ENCODE measurements at places on chromosomes 16 and 17. TPM values are rescaled to one million over a fixed set of nuclear protein-coding genes. Genes with fewer than 3 reads are reported as not detected.
A peak's percentile ranks its signal among the peaks of the same experiment; 100 is the strongest.

The NPIPA7 gene
- 4.9 TPM for total RNA-seq

The AGRP gene
- not detected for total RNA-seq

DNA sequence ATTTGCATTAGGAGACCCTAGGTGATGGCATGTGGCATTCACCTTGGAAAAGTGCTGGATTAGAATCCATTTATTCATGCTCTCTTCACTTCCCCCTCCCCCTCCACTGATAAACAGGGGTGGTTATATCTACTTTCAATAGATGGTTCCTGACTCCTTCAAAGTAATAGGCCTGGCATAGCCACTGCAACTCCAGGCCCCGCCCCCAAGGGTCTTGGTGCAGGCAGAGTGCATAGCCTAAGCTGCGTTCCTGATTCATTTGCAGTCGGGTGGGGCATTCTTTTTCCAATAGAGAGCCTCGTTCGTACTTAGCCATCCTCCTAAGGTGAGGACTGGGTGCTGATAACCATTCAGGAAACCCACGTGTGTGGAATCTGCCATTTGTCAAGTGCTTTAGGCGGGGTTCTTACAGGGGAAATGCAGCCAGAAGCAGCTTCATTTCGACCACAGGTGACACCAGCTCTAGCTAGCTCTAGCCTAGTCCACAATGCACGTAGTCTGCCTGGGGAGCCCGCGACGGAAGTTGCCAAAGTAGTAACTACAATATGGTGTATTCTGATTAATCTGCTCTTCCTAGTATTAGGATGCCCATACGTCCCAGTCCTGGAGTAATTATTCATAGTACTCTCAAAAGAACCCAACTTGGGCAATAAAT is 11.1 kb downstream of the UBE2O start:
- peak overlapping the region; percentile 50 for H3K27ac ChIP-seq
- DNase-seq: peak; percentile 46
- H3K4me1 ChIP-seq: peaks cover 91% of the 10 kb centered on the region
- H3K4me3 ChIP-seq: no peak overlapping the region
- no peaks in the 10 kb centered on the region for H3K36me3 ChIP-seq

- H3K36me3 ChIP-seq: peaks cover 15% of the 10 kb centered on the region
- H3K27me3 ChIP-seq: no peaks in the 10 kb centered on the region
- H3K27ac ChIP-seq: peak overlapping the region; percentile 99
- H3K4me1 ChIP-seq: peaks cover 71% of the 10 kb centered on the region
Observed at GRCh38 chr16:70429888-70430666, 8.8 kb downstream of the ST3GAL2 start.

GRCh38 chr16:30903596-30903995 is 7.2 kb downstream of the CTF1 start:
- peak overlapping the region; percentile 57 for H3K27ac ChIP-seq
- peaks cover 9% of the 10 kb centered on the region for H3K4me1 ChIP-seq
- DNase-seq: no peak
- peaks cover 26% of the 10 kb centered on the region for H3K27me3 ChIP-seq
- H3K4me3 ChIP-seq: no peak overlapping the region
- no peaks in the 10 kb centered on the region for H3K36me3 ChIP-seq

- peak within 1 kb of the TSS; percentile 71 for H3K4me3 ChIP-seq
- no peaks in the 10 kb centered on the region for H3K4me1 ChIP-seq
- H3K36me3 ChIP-seq: peaks cover 3% of the 10 kb centered on the region
- H3K27me3 ChIP-seq: peaks cover 53% of the 10 kb centered on the region
Observed at GRCh38 chr16:22161999-22162655, at the start of gene SDR42E2. Gene SDR42E2, plus strand, starts transcription at chr16:22162506. Its CDS starts 3,077 bp downstream, at chr16:22165583.

The CPHXL2 gene
- not detected for total RNA-seq

The TBC1D3H gene
- total RNA-seq: not detected

- H3K4me3 ChIP-seq: peak overlapping the region; percentile 94
- H3K36me3 ChIP-seq: no peaks in the 10 kb centered on the region
- DNase-seq: no peak
Observed at GRCh38 chr17:77375917-77376651, 235.3 kb downstream of the SEC14L1 start.

DNA sequence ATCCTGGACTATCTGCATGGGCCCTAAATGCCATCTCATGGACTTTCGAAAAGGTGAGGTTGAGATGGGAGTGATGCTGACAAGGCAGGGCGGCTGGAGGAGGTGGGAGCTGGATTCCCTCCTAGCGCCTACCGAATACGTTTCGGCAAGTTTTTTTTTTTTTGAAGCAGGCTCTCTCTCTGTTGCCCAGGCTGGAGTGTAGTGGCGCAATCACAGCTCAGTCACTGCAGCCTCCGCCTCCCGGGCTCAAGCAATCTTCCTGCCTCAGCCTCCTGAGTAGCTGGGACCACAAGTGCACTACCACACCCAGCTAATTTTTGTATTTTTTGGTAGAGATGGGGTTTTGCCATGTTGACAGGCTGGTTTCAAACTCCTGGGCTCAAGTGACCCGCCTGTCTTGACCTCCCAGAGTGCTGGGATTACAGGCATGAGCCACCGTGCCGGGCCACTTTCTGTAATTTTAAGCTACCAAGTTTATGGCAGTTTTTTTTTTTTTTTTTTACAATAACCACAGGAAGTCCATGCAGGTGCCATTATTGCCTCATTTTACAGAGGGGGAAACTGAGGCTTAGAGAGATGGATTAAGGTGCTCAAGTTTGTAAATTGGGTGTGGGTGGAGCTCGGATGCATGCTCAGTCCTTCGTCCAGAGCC is 246.4 kb downstream of the PRKCA start:
- H3K4me1 ChIP-seq: peaks cover 42% of the 10 kb centered on the region
- H3K4me3 ChIP-seq: no peak overlapping the region
- H3K27ac ChIP-seq: peak overlapping the region; percentile 98
- H3K36me3 ChIP-seq: peaks cover 19% of the 10 kb centered on the region
- no peaks in the 10 kb centered on the region for H3K27me3 ChIP-seq
- DNase-seq: no peak

- H3K27ac ChIP-seq: no peak overlapping the region
- peaks cover 17% of the 10 kb centered on the region for H3K36me3 ChIP-seq
- H3K4me3 ChIP-seq: no peak overlapping the region
- H3K27me3 ChIP-seq: peaks cover 15% of the 10 kb centered on the region
- no peak for DNase-seq
Observed at GRCh38 chr17:34226011-34226743, 28.9 kb upstream of the CCL2 start.

DNA sequence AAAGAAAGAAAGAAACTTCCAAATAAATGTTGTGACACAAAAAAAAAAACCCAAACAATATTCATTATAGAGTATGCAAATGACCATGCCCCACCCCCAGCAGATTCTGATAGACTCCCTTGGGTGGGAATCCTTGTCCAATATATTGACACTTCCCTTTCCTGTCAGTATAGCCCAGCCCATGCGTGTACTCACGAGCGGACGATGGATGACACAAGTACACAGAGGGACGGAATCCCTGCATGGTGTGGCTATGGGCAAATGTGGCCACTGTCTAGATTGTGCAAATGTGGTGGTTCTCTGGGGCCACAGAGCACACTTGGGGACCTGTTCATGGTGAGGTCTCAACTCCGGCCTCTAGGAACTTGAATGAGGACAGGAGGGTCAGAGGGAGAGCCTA is 3.1 kb downstream of the RAB37 start:
- DNase-seq: no peak
- H3K4me1 ChIP-seq: peaks cover 39% of the 10 kb centered on the region
- no peak overlapping the region for H3K27ac ChIP-seq

DNA sequence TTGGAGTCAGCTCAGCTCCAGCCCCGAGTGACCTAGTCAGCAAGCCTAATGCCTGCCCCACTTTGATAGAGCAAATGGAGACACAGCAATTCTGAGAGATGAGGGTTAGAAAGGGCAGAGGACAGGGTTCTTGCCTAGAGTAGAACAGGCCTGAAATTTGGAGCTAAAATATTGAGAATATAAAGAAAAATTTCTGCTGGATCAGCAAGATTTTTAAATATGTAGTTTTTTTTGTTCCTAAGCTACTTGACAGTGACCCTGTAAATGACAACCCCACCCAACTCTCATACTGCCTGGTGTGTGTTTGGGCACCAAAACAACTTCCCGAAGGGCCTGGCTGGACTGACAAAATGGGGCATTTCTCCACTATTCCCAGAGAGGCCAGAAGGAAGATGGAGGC is 26.7 kb downstream of the CYB561 start:
- no peaks in the 10 kb centered on the region for H3K4me1 ChIP-seq
- no peak for DNase-seq
- H3K27ac ChIP-seq: no peak overlapping the region
- H3K4me3 ChIP-seq: no peak overlapping the region
